Keratinocyte (primary cell): ENCODE measurements at places on chromosomes 7 and 10. TPM values are rescaled to one million over a fixed set of nuclear protein-coding genes. Genes with fewer than 3 reads are reported as not detected.

PTPRN2 gene
- not detected in 3 replicates for polyA plus RNA-seq

MSMB gene
- not detected in 3 replicates for polyA plus RNA-seq

DNA sequence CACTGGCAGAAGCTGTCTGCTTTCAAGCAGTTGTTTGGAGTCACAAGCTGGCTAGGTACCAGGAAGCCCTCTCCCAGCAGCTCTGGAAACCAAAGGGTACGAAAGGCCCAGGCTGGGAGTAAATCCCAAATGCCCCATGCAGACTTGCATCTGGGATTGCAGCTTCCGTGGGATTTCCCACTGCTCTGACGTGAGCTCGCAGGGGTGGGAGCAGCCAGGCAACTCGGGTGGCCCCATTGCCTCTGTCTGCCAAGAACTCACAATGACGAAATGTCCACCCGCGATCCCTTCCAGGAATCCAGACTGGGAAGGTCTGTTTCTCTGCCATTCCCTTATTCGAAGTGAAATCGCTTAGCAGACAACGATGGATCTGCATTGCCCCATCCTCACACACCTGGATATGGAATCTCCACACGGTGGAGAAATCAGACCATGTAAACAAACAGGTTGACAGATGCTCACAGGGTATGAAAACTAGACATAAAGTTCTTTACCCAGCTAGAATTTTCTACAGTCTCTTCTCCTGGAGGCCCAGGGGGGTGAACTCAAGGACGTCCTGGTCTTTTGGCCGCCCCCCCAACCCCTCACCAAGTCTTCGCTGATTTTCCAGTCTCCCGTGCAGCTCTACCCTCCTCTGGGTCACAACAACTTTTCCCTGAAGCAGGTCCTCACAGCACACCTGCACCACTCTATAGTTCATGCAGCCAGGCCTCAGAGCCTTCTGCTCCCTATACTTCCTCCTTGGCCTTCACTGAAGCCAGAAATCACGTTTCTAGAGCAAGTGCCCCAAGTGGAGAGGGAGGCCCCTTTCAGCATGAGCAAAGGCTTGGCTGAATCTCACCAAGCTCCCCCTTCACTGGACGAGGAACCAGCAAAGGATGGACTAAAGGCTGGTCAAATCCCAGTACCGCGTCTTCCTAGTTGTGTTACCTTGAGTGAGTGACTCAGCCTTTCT, 20.0 kb downstream of the SH3PXD2A start:
- DNase-seq: no peak
- peak overlapping the region; percentile 32 for H3K27ac ChIP-seq
- no peaks in the 10 kb centered on the region for H3K27me3 ChIP-seq
- H3K36me3 ChIP-seq: peaks cover 21% of the 10 kb centered on the region

WEE2 gene
- polyA plus RNA-seq: not detected in 3 replicates

- peaks cover 13% of the 10 kb centered on the region for H3K4me1 ChIP-seq
- peak overlapping the region; percentile 72 for H3K27ac ChIP-seq
- no peak overlapping the region for H3K4me3 ChIP-seq
Observed at GRCh38 chr7:111499027-111499426, 63.3 kb downstream of the IMMP2L start.

DNA sequence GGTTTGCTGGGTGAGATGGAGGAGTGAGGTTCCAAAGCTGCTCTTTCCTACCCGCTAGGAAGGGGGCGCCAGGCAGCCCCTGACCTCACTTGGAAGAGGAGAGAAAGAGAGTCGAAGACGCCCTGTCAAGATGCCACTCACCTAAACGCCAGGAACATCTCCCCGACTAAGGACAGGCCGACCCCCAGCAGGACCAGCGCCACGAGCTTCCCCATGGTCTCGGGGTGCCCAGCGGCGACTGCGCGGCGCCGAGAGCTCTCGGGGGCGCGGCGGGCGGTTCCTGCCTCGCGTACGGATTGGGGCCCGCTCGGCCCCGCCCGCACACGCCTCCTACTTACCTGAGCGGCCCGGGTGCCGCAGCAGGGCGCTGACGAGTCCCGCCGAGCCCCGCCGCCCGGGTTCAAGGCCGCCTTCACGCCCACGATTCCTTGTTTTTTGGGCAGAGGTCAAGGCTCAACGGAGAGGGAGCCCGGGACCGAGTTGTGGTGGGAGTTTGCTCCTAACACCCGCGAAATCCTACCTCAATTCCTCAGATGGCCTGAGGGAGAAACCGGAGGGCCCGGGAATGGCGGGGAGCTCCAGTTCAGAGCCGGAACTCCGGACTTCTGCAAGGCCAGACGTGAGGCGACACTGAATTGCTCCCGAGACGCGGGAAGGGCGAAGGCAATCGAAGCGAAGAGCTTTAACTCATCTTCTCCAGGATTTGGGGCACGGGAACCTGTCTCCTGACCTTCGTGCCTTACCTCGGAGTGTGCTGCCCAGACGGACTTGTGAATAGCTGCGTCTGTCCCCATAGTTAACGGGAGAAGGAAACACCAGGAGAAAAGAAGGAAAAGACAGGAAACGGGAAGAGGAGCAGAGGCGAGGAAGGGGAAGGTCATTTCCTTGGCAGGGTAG, at the start of gene PON3:
TSS of gene PON3 (minus strand) at position 240 of the 897 bp plus-strand sequence. CDS start at position 215, 25 bp downstream.
- peaks cover 7% of the 10 kb centered on the region for H3K4me1 ChIP-seq
- H3K27me3 ChIP-seq: no peaks in the 10 kb centered on the region
- H3K36me3 ChIP-seq: no peaks in the 10 kb centered on the region
- DNase-seq: no peak
- H3K27ac ChIP-seq: peak within 1 kb of the TSS; percentile 34

DNA sequence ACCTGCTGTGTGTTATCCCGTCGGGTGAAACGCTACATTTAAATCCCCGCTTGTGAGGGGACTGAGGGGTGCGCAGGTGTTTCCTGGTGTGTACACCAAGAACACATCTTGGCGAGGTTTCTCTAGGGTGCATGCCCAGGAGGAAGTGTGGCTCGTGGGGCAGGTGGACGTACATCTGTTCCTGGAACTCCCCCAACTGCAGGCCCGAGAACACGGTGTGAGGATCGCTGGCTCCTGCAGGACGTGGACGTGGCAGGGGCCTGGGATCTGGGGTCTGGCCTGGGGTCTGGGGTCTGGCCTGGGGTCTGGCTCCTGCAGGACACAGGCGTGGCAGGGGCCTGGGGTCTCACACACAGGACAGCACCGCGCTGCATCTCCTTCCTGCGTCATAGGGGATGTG, 10.1 kb downstream of the KNDC1 start:
- H3K4me3 ChIP-seq: no peak overlapping the region
- H3K4me1 ChIP-seq: no peaks in the 10 kb centered on the region
- H3K27me3 ChIP-seq: no peaks in the 10 kb centered on the region
- no peak overlapping the region for H3K27ac ChIP-seq
- no peak for DNase-seq
- no peaks in the 10 kb centered on the region for H3K36me3 ChIP-seq

GRCh38 chr7:1689311-1689710, 19.2 kb downstream of the ELFN1 start:
- no peaks in the 10 kb centered on the region for H3K4me1 ChIP-seq
- no peak for DNase-seq
- H3K4me3 ChIP-seq: no peak overlapping the region
- H3K27me3 ChIP-seq: peaks cover 25% of the 10 kb centered on the region
- no peaks in the 10 kb centered on the region for H3K36me3 ChIP-seq
- H3K27ac ChIP-seq: no peak overlapping the region

- no peak overlapping the region for H3K27ac ChIP-seq
- no peaks in the 10 kb centered on the region for H3K4me1 ChIP-seq
- no peak overlapping the region for H3K4me3 ChIP-seq
- no peaks in the 10 kb centered on the region for H3K36me3 ChIP-seq
Observed at GRCh38 chr7:26461518-26461917, 169.9 kb downstream of the SNX10 start.
